ENCODE measurements at places on chromosomes 11 and 22.

DNA sequence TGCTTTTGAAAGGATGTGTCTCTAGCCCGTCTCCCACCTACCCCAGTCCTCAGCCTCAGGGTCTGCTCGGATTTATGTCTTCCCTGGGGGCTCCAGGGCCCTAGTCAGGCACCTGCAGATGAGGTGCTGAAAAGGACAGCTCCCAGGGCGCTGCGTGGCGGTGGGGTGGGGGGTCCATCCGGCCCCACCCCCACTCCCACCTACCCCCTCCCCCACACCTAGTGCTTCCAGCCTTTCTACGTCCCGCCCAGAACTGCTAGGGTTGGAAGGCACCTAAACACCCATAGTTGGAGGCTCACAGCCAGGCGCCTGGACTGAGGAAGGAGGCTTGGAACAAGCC, 1.4 kb upstream of the ROBO3 start:
- no peak for DNase-seq

- DNase-seq: no peak
These were observed 7.3 kb downstream of the NAV2 start for GRCh38 chr11:19719960-19720359.

DNA sequence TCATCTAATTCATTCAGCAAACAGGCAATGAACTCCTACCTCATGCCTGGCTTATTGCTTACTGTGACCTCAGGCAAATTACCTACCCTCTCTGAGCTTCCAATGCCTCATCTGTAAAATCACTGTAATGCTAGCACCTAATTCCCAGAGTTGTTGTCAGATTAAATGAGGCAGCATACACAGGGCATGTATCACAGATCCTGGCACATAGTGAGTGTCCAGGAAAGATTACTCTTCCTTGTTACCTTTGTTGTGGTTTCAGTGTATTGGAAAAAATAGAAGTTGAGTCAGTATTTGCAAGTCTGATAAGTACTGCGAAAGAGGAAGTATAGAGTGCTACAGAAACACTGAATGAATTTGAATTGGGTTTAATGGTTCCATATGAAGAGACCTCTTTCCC, 26.4 kb upstream of the LRRC55 start:
- DNase-seq: no peak

DNA sequence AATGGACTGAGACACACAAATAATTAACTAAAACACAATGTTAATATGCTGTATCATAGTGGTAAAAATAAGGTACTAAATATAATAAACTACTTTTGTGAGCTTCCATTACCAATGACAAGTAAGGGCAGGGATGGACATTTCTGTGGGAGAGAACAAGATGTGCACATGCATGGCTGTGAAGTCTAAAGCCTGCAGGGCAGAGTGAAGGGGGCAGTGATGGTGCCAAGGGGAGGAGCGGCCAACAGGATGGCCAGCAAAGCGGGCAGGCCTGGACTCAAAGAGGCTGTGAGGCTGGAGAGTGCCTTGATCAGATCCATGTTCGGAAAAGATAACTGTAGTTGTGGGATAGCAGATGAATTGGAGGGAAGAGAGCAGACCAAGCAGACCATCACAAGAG, 12.5 kb downstream of the DESI1 start:
- DNase-seq: no peak

DNA sequence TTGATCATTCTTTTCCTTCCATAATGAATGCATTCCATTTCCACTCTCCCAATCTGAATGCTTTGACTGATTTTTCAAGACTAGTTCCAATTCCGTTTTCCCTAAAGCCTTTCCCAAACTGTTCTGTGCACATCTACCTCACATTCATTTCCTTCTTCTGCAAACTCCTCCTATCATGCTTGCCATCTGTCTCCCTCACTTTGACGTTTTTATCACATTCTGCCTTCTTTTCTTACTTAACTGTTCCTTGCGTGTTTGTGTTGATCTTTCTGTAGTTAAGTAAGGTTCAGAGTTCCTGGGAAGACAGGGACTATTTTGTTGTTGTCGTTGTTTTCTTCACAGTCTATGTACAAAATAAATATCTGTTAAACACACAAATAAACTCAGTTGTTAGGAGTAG, 179.0 kb downstream of the NXPE2 start:
- DNase-seq: no peak

GRCh38 chr22:36447632-36448031, 33.8 kb downstream of the TXN2 start:
- peak; percentile 41 for DNase-seq

DNA sequence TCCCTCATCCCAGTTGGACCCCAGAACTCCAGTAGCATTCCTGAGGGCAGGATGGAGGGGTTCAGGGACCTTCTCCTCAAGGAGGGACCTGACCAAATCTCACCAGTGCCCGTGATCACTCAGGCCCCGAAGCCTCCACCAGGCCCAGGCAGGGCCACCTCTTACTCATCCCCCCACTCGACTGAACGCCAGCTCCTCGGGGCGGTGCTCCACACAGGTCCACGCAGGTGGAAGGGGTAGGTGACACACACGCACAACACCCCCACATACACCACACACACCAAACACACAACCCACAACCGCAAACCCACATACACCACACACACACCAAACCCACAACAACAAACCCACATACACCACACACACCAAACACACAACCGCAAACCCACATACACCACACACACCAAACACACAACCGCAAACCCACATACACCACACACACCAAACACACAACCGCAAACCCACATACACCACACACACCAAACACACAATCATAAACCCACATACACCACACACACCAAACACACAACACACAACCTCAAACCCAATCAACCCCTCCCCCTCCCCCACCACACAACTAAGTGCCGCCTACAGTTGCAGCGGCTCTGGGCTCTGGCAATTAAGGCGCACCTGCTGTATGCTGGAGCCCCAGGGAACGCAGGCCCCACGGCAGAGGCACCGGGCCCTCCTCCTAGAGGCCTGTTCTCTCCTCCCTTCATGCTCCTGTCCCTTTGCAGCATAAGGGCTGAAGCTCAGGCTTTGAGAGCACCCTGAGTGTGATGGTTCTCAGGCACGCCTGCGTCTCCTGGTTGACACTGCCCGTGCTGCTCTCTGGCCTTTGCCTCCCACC, 1318.1 kb downstream of the TBC1D22A start:
- no peak for DNase-seq

DNA sequence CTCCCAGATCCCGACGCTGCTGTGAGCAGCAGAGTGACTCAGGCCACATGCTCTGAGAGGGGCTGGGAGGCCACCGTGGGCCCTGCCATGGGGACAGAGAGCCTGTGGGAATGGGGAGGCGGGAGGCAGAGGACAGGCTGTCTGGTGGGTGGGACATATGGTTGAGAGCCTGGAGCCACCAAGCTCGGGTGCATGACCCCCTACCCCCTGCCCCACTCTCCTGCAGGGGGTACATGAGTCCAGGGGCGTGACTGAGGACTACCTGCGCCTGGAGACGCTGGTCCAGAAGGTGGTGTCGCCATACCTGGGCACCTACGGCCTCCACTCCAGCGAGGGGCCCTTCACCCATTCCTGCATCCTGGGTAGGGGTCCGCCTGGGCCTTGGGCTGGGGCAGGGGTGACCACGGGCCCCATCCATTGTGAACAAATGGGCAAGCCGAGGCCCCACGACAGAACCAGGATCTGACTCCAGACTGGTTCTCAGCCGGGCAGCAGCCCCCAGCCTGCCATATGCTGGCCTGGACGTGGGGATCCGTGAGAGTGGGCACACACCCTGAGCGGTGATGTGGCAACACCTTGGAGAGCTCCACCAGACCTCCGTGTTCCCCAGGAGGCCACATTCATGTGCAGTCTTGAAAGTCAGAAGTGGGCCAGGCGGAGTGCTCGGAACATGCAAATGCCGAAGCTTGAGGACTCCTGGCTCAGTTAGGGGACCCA, 17.4 kb upstream of the ARHGAP8 start:
- DNase-seq: no peak

- peak; percentile 6 for DNase-seq
These were observed 30.4 kb downstream of the PAAF1 start for GRCh38 chr11:73907191-73907590.

DNA sequence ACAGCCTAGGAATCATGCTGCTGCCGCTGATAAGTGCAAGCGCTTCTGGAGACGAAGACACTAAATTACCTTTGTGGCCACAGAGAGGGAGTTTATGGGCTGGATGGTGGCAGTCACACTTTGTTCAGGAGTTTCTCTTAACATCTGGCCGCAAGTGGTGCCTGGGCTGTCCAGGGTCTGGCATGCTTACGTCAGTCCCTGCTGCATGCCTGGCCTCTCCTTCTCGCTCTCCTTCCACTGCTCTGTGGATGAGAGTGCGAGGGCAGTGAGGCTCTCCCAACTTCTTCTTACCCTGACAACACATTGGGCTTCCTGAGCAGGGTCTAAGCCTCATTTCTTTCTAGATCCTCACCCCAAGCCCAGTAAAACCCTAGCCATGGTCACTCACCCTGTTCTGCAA, 160.7 kb upstream of the SEZ6L start:
- no peak for DNase-seq

GRCh38 chr11:2320568-2321310, 18.9 kb downstream of the TSPAN32 start:
- DNase-seq: no peak

GRCh38 chr11:83156996-83157593, at the start of gene PCF11:
TSS of gene PCF11 (plus strand) at chr11:83157131. CDS start at chr11:83157440, 309 bp downstream.
- no peak for DNase-seq

GRCh38 chr11:70542406-70542805, 144.1 kb downstream of the CTTN start:
- DNase-seq: no peak

GRCh38 chr11:8328848-8329330, 65.2 kb upstream of the LMO1 start:
- DNase-seq: peak; percentile 89

GRCh38 chr11:60390419-60390818, 5.8 kb upstream of the MS4A14 start:
- DNase-seq: peak; percentile 55

- peak; percentile 96 for DNase-seq
These were observed at the start of gene MS4A7 for GRCh38 chr11:60378354-60378753. TSS of gene MS4A7 (plus strand) at chr11:60378532. CDS start at chr11:60383142, 4,610 bp downstream.

GRCh38 chr22:28670161-28670560, 9.5 kb downstream of the TTC28 start:
- DNase-seq: peak; percentile 8

- DNase-seq: no peak
These were observed 39.0 kb upstream of the MMP20 start for GRCh38 chr11:102664001-102664752.

DNA sequence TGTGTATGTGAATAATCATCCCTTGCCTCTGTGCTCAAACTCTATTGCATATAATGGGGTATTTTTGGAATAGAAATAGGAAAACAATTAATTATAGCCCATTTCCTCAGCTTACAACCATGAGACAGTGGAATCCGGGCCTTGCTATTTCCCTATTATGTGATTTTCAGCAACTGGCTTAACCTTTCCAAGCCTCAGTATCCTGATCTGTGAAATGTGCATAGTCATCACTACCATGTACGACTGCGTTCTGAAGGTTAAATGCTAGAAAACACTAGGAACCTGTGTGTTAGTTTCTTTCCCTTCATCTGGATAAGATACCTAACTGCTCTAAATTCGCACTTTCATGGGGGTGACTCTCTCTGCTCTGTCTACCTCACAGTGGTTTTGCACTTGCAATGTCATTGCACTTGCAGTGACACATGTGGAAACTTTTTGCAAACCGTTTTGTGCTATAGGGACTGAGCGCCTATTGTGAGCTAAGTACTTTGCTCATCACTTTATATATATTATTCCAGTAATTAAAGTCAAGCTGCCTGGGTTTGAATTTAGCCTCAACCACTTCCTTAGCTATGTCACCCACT, 48.3 kb downstream of the IRAG1 start:
- no peak for DNase-seq

DNA sequence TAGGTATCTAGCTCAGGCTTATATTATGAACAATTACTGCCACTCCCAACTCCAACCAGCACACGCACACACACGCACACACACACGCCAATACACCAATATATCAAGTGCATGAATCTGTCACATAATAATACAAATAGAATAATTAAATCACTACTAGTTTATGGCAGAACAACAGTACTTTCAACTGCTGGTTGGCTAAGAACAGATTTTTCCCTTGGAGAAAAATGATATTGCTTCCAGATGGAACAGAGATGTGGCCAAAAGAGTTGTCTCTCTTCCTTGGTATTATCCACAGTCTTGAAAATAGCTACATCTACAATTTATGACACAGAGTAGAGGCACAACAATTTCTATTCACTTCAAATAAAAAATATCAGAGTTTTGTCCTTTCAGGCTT, 538.3 kb upstream of the FAT3 start:
- no peak for DNase-seq

- no peak for DNase-seq
These were observed 17.6 kb upstream of the TOLLIP start for GRCh38 chr11:1327064-1327460.

GRCh38 chr11:47409440-47410369, 1.3 kb downstream of the SLC39A13 start:
- DNase-seq: no peak

DNA sequence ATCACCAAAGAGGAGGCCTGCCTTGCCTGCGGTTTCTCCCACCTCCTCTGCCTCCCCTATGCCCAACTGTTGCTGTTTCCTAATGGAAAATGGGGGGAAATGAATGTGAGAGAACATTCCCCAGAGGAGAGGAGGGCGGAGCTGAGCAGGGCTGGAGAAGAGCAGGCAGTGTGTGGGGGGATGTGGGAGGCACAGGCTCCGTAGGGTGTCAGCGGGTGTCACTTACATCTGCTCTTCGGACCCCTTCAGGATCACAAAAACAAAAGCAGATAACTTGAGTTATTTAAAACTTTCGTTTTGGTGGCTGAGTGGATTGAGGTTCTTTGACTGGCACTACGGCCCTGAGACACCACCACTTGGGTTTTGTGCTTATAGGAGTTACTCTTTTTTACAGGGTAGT, 93.8 kb downstream of the CEP164 start:
- no peak for DNase-seq

Measured in CD14-positive monocyte (primary cell).